Activated naive CD8-positive, alpha-beta T cell treated with anti-CD3 and anti-CD28 coated beads, Interleukin-2, amount 10 ng/mL, durations not matched to agents 7 days and 5 days (primary cell): ENCODE measurements at places on chromosomes 7 and 10.
A peak's percentile ranks its signal among the peaks of the same experiment; 100 is the strongest.

GRCh38 chr10:126905776-126906703, 812 bp downstream of the DOCK1 start:
- no peak for DNase-seq

- no peak for DNase-seq
Observed at GRCh38 chr7:14147532-14147931, 158.1 kb upstream of the ETV1 start.

GRCh38 chr10:30036341-30036740, 23.0 kb downstream of the JCAD start:
- no peak for DNase-seq

DNA sequence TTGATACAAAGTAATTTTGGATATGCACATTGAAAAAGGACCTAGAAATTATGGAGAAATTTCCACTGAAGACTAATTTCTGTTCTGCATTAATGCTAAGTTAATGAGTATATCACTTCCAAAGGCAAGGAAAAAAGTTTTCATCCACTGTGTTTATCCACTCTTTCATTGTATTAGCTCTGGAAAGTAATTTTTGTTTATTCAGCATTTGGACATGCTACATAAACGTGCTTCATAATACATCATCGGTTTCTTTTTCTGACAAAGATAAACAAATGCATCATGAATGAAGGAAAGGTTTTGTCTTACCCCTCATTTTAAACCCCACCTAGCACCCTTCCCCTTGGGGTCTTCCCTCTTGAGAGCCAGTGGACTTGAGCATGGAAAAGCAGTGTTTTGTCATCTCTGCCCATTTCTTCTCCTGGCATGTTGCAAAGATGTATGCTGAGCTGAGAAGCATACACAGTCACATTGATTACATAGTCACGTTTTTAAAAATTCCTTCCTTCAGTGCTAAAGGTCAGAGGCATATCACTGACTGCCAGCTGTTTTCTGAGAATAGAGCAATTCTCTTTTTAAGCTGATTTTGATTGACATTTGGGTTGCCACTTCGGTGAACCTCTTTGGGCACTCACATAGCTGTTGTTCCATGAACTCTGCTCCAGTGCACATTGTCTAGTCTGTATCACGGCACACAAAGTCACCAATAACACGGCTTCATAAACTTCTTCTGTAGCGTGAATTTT, 65.9 kb upstream of the C7orf33 start:
- no peak for DNase-seq

DNA sequence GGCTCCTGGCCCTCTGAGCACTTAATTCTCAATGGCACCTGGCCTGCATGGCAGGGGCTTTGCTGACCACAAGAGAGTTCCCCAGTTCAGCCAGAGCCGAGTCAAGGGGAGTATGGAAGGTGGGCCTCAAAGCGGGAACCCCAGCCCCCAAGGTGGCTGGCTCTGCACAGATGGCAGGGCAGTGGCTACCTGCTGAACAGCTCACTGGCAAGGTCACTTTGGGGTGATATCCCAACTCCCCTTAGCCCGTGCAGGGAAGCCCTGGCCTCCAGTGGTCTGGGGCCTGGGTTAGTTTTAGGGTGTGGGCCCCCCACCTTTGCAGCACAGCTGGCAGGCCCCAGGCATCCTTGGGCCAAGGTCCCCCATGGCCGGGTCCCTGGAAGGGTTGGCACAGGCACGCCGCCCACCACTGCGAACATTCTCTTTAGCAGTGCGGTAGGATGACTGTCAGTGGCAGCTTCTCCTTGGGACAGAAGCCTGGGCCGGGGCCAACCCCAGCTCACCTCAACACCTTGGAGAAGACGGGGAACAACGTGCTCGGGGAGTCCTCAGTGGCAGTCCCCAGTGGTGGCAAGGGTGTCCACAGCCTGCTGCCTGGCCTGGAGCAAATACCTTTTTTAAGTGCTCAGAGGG, 36.8 kb downstream of the PPIF start:
- peak; percentile 21 for DNase-seq

DNA sequence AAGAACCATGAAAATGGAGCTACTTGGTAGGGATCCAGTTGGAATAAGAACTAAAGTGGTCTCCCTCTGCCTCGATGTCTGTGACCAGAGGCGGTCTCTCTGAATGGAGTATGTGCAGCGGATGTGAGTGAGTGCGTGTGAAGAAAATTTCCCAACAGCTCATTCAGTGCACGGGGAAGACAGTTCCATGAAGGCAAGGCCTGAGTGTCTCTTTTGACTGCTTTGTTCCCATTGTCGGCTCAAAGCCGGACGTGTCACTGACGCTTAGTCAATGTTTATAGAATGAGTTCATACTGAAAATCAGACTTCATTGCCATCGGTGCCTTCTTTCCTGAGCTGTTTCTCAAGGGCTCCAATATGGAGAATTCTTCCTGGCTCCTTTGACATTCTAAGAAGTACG, 55.3 kb upstream of the GRB10 start:
- no peak for DNase-seq

DNA sequence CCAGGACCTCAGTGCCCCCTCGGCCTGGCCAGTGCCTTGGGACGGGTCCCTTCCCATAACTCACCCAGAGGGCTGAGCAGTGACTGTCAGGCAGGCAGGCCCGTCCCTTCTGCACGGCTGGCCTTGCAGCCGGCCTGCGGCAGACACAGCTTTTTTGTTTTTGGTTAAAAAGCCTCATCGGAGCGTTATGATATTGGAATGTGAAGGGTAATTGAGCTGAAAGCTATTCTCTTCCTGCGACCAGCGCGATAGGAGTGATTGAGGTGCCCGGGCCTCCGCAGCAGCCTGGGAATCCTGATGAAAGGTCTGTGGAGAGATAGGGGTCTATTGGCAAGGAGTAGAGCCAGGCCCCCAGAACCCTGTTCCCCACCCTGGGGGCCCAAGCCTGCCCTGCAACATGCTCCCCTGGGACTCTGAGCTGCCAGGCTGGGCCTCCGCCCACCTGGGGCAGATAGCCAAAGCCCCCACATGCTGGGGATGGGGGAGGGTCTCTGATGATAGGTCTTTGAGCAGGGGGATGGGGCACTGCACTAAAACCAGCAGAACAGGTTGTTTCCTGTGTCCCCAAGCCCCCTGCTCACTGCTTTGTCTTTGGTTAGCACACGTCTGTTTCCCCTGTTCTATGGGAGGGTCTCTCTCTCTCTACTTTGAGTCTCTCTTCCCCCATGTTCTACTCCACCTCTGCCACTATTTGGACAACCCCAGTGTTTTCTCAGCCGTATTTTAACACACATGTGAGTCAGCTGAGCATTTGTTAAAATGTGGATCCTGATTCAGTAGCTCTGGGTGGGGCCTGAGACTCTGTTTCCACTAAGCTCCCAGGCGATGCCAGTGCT, 131.9 kb downstream of the CDH23 start:
- DNase-seq: no peak
